ENCODE measurements at places on chromosomes 2 and 18.

DNA sequence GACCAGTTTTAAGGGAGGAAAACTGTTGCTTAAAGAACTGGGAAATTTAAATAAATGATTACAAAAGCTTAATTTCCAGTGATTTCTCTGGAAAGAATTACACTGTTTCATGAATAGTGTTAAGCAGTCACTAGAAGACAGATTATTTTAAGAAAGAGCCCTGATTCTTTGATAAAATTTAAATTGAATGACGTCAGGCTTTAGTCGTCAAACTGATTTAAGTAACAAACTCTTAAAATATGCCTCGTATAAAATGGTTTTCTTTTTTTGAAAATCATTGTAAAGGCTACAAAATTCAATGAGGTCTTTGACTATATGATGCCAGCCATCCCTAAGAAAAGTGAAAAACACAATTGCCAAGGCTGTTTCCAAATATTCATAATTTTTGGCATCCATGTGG is 465.0 kb downstream of the NR4A2 start:
- DNase-seq: no peak

DNA sequence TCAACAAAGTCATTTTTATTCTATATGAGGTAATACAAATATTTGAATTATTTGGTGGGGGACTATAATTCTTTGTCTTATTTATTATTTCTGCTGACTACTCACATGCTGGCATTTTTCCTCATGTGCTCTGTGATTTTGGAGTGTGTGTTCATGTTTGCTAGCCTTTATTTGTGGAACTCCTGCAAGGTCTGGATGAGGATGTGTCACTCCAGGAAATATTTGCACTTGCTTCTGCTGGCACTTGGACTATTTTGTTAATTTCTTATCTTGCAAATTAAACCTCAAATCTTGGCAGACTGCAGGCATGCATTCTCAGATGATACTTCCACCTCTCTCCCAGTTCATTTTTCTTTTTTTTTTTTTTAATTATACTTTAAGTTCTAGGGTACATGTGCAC is 34.1 kb downstream of the POLI start:
- DNase-seq: no peak

- DNase-seq: no peak
Measured at GRCh38 chr2:207154556-207155510, 10.9 kb downstream of the KLF7 start.

DNA sequence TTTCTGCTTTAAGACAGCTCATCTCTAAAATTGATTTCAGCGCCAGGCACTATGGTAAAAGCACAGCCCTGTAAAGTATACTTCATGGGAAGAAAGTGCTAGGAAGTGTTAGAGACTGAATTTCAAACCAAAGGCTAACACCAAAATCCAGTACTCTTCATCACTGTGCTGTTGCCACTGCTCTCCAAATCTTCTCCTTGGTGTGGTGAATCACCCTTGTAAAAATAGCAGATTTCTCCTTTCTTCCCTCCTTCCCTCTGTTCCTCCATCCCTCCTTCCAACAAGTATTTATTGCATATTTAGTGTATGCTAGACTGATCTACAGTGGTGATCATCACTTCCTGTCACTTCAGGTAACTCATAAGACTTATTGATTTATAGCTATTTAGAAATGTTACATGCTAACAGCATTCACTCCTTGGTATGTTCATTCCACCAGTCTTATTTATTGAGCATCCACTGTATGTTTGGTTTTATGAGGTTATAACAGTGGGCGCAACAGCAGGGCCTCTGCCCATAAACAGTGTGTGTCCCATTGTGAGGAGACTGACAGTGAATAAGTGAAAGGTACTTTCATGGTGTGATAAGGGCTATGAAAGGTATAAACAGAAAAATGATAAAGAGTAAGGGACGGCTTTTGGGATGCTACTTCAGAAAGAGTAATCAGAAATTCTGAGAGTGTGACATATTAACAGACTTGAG is 20.0 kb downstream of the KDM3A start:
- DNase-seq: no peak

DNA sequence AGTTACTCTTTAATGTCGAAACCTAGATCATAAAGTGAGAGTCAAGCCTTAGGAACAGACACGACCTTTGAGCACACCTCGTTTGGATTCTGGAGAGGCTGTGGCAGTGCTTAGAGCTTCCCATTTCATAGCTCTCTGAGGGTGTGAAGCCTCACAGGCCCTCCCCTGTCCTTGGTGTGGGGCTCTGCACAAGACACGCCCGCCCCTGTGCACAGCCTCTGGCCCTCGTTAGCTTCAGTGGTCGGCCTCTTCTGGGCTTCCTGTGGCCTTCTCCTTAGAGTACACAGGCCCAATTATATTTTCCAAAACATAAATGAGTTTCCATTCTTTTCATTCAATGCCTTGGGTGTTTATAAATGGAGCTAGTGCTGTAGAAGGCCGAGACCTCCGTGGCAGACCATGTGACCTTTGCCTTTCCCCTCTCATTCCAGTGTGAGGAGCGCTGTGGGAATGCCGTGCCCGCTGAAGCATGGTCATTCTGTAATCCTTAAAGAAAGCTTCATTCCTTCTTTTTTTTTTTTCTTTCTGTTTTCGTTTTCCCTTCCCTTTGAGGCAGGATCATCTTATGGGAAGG is 208.6 kb downstream of the DCDC2C start:
- DNase-seq: no peak

DNA sequence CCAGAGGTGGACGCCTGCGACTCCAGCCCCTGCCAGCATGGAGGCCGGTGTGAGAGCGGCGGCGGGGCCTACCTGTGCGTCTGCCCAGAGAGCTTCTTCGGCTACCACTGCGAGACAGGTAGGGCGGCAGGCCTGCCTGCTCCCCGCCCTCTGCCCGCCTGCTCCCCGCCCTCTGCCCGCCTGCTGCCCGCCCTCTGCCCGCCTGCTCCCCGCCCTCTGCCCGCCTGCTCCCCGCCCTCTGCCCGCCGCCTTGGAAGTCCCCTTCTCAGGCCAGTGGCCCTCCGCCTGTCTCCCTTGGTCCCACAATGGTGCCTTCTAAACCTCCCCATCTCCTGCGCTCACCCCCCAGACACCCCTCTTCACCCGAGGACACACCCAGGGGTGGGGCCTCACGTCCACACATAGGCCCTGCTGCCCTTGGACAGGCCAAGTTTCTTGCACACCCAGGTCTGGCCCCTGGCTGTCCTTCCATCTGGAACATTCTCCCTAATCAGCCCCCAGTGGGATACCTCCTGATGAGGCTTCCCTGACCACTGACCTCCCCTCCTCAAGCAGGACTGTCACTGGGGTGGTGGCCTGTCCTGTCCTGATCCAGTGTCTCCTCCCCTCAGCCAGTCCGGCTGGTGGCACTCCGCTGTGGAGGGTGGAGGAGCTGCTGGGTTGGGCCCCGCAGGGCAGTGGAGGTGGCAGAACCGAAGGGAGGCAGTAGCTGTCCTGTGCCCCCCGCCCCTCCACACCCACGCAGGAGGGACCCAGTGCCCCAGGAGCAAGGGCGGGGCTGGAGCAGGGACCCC is 37.9 kb downstream of the MTERF4 start:
- peak; percentile 34 for DNase-seq

GRCh38 chr2:45812011-45812500 is 160.6 kb downstream of the PRKCE start:
- no peak for DNase-seq

DNA sequence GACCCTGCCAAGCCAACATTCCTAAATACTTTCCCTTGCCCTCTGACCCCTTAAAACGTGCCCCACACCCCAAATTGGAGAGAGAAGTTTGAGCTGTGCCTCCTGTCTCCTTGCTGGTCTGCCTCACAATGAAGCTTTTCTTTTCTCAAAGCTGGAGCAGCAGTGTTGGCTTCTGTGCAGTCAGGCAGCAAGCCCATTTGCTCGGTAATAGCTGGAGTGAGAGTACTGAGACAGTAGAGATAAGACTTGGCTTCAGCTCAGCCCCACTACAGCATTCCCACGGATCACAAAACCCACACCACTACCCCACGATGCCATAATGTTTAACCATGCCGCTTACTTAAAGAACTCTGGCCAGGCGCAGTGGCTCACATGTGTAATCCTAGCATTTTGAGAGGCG is 73.0 kb downstream of the NCAPH start:
- DNase-seq: no peak

- no peak for DNase-seq
Measured at GRCh38 chr2:188853307-188853706, 120.9 kb upstream of the COL3A1 start.

DNA sequence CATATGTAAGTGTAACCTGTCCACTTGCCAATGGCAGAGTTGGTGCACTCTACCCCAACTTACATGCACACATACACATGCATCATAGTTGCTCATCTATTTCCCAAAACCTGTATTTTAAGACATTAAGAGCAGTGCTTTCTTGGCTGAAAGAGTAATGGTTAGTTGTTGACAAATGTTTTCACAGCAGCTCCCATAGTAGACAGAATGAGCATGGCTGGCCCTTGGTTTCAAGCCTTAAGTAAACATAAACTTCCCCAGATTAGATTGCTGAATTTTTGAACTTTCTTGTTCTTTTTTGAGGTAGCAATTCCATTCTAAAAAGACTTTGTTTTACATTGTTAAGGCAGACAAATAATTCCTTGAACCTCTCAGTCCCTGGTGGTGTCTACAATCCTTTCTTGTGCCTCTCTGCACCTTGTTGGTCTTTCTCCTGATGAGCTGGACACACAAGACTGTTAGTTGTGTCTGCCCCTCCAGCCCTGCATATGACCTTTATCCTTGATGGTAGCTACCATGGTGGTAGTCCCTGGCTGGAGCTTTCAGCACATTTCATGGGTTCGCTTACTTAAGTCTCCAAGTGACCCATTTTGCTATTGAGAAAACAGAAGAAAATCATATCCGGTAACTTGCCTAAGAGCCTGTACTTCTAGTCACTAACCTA is 580.1 kb upstream of the ID2 start:
- DNase-seq: no peak

GRCh38 chr2:11932962-11933361 is 186.5 kb downstream of the LPIN1 start:
- no peak for DNase-seq

DNA sequence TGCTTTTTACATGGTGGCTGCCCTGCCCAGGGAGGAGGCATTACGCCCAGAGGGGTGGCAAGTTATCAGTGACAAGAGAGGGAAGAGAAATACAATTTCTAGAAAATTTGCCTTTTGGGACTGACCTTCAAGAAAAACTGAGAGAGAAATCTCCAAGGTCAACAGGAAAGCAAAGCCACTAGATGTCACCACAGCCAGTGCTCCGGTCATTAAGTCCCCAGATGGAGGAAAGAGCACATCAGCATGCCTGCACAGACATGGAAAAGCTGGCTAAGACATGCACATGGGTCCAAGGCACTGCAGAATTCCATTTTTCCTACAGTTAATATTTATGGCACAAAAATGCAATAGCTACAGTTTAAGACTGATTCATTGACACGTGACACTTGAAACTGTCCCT is 21.0 kb downstream of the FHL2 start:
- no peak for DNase-seq

DNA sequence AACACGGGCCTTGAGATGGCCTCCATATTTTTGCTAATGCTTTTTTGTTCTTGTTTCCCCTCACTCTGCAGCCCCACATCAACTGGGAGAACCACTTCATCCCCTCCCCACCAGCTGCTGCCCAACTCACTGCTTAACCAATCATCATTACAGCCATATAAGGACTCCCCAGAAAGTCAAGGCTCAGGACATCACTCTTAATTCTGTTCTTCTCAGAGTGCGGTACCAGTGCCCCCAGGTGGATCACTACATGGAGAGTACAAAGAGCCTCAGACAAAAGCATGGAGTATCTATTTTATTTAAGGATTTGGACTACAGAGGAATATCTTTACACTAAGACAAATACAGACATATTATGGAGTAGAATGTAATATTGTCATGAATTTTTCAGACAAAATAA is 340.6 kb downstream of the PAX3 start:
- no peak for DNase-seq

GRCh38 chr2:3168230-3168891 is 209.3 kb downstream of the EIPR1 start:
- no peak for DNase-seq

DNA sequence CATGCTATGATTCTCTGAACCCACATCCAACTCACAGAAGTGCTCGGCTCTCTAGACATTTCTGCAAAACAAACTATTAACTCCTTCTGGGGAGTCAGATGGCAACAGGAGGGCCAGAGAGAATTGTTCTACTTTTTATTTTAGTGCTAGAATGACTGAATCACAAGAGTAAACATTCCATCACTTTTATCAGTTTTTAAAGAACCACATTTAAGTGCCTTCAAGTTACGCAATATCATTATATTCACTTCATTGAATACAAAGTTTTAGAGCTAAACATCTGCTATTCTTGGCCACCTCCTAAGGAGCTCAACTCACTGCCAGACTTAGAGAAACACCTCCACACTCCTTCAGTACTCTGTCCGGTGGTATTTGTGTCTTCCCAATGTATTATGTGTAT is 22.4 kb downstream of the B4GALT6 start:
- no peak for DNase-seq

- DNase-seq: no peak
Measured at GRCh38 chr2:42089340-42089925, 41.6 kb downstream of the PKDCC start.

GRCh38 chr2:47276061-47276460 is 121.0 kb upstream of the STPG4 start:
- DNase-seq: no peak

GRCh38 chr2:1598800-1599199 is 145.5 kb downstream of the PXDN start:
- DNase-seq: no peak

- DNase-seq: no peak
Measured at GRCh38 chr2:100640431-100641124, 77.8 kb downstream of the PDCL3 start.

DNA sequence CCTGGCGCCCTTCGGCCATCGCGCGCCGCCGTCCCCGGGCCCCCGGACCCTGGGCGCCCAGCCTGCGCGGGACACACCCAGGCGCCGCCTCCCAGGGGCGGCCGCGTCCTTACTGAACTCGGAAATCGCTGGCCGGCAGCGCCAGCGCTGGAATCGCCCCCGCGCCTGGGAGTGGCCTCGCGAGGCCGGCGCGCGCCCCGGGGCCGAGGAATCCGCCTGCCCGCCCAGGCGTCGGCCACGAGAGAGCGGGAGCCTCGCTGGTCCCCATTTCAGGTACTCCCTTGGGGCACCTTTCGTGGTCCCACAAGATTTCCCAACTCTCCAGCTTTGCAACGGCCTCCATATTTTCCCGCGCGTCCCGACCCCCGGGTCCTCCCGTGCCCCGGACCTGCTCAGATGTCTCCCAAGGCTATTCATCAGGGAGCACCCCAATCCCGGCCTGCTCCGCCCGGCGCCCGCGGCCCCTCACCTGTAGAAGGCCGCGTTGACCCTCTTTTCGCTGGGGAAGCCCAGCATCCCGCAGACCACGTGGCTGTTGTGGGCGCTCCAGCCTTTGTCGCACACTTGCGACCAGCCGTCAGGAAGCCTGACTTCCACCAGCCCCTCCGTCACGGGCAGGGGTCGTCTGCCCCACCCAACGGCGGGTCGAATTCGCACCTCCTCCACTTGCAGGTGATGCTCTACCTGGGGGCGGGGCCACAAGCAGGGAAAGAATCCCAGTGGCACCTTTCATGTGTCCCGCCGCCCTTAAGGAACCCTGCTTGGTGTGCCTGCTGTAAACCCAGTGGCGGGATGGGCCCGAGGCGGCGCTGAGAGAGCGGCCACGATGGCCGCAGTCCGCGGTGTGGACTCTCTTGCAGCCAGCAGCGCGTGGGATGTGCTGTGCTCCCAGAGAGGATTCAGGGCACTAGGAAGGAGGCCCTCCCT is 4.6 kb downstream of the LOXL3 start:
- no peak for DNase-seq

GRCh38 chr2:199384043-199384442 is 73.7 kb downstream of the SATB2 start:
- DNase-seq: no peak

GRCh38 chr2:164510895-164511294 is 110.4 kb downstream of the GRB14 start:
- DNase-seq: no peak
